HCEC 1CT (cell line): ENCODE measurements at places on chromosomes 3 and 15.

- DNase-seq = no peak
Measured at GRCh38 chr3:4935347-4935746, 43.9 kb upstream of the BHLHE40 start.

DNA sequence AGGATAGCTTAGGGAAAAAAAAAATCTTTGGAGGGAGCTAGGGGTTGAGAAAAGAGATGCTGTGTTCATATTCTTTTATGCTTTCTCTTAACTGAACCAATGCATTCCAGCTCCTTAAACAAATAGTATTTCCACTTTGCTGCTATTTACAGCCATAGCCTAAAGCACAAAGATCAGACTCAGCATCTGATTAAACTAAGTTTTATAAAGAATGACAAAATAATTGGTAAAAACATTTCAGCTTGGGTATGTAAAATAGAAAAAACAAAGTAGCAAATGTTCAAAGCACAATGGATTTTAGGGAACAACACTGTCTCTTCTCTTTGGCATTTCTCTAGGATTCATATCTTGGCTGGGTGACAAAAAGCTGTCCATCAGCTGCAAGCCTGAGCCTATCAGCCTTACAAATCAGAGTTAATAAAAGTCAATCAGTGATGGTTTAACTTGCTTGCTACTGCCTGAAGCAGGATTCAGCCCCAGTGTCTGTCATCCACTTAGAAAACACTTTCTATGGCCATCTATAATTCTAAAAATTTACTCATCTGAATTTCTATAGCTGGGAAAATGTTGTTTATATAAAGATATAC is 232.1 kb upstream of the CDIN1 start:
- DNase-seq = no peak

DNA sequence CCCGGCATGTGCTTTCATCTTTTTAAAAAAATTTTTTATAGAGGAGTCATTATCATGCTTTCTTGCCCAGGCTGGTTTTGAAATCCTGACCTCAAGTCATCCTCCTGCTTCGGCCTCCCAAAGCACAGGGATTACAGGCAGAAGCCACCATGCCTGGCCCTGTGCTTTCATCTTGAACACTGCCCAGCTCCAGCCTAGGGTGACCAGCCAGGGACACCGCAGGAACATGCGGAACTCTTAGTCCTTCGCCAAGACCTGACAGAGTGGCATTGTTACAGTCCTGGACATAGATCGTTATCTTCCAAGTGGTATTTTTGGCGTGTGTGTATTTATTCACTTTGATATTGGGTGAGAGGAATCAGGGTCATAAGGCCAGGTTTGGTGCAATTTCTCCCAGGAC is 7.9 kb upstream of the FURIN start:
- DNase-seq = no peak

GRCh38 chr3:134300520-134300919 is 49.9 kb upstream of the RYK start:
- DNase-seq = peak; percentile 11

DNA sequence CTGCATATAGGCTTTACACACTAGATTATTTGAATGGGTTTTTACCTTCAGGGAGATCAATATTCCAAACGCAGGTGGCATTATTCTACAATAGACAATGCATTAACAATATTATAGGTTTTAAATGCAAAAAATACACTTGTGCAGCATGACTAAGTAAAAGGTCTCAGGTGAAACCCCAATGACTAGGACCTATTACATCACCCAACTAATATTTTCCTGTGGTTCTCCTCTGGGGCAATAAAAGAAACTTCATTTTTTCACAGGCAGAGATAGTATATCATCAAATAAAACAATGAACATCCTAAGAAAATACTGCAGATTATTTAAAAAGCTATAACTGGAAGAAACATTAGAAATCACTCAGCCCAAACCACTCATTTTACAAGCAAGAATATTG is 375.3 kb downstream of the ROBO1 start:
- DNase-seq = no peak

GRCh38 chr3:52784021-52784621 is 6.7 kb downstream of the ITIH1 start:
- DNase-seq = no peak

DNA sequence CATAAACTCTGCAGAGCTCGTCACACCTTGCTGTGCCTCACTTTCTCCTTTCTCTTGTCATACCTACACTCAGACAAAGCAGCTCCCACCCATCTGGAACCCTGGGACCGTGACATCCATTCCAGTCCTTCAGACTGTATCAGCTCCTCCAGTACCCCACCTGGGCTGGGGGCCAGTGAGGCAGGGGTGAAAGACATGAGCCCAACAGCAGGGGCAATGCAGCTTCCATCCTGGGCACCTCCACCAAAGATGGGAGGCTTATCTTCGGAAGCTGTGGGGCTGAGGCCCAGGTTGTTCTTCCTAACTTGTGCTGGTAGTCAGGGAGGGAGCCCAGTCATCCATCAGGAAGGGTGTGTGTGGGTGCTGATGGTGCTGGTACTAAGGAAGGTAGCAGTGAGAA is 109.2 kb downstream of the EEFSEC start:
- DNase-seq = no peak

- DNase-seq = no peak
Measured at GRCh38 chr3:161108840-161109239, 3.7 kb upstream of the B3GALNT1 start.

DNA sequence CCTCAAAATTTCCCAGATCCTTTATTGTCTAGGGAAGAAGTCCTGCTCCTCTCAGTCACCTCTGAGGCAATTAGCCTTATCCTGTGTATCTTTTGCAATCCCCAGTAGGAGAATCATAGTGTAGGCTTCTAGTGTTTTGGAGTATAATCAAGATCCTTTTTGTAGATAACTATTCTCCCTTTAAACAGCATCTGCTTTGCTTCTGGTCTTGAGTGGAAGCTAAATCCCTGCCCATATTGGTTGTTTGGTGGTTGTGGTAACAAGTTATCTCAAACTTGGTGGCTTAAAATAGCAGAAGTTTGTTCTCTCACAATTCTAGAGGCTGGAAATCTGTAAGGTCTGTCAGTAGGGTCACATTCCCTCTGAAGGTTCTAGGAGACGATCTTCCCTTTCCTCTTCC is 217.5 kb upstream of the RASGRP1 start:
- DNase-seq = no peak

- no peak for DNase-seq
Measured at GRCh38 chr15:92655178-92655995, at the start of gene FAM174B. Gene FAM174B (minus strand): TSS chr15:92655775.

DNA sequence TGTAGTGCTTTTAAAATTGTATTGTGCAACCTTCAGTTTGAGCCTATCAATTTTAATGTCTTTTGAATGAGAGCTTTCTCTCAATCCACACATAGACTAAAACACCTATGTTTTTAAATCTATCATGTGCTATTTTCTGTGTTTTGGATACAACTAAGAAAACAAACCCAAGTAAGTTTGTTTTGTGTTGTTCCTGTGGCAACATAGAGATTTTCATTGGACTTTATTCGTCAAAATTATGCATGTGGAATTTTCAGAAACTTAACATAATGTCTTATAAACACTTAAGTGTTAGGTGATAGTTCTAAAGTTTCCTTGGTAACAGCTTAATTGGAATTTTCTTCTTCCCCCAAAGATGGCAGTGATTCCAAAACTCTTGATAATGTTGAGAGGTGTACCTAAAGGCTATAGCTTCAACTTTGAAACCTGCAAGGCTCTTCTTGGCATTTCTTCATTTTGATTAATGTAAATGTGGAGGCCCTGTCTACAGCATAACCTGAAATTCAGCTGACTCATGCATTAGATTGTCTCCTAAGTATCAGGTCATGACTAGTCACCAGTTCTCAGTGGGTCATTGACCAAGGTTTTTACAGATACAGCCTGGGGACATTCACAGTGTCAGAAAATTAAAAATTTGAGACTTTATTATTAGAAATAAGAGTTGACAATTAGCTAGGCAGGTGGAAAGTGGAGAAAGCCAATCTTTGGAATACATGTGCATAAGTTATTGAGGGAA is 44.4 kb downstream of the COL6A5 start:
- DNase-seq = no peak

GRCh38 chr3:72343078-72343477 is 505.2 kb downstream of the SHQ1 start:
- DNase-seq = peak; percentile 13

DNA sequence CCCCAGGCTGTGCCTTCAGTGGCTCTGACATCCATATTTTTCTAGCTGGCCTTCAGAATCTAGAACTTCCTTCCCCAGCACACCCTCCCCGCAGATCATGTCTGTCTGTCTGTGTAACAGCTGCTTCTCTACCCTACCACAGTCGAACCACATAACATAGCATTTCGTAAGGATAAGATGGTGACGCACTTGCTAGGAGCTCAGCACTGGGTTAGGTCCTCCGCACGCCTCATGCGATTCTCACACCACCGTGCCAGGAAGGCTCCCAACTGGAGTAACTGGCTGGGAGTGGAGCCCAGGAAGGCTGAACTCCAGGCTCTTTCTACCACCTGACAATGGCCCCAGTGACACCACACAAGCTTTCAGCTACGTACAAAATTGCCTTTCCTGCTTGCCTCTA is 168.6 kb downstream of the STT3B start:
- DNase-seq = no peak

GRCh38 chr3:72052841-72053409 is 268.0 kb upstream of the PROK2 start:
- DNase-seq = no peak

DNA sequence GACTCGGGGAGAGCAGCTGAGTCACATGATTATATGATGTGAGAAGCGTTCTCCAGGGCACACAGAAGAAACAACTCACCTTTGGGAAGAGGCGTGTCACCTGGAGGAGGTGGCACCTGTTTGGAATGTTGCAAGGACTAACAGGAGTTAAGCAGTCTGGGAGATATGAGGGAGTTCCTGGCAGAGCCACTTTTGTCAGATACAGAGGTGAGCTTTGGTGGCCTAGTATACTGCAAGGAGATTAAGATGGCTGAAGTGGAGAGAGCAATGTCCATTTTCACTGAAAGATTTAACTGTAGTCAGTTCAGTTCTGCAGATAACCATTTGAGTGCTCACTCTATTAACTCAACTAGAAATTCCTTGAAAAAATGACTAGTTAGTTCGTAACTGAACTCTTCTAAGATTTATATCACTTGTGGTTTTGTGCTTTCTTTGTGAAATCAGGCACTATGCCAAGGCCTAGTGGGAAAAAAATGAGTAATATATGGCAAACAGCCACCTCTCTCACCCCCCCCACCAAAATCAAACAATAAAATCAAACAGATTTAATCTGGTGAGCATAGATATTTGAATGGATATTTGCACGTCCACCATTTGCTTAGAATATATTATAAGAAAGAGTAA is 61.3 kb downstream of the CRYBG3 start:
- DNase-seq = peak; percentile 64

- no peak for DNase-seq
Measured at GRCh38 chr15:75208501-75209288, 7.0 kb downstream of the C15orf39 start.

DNA sequence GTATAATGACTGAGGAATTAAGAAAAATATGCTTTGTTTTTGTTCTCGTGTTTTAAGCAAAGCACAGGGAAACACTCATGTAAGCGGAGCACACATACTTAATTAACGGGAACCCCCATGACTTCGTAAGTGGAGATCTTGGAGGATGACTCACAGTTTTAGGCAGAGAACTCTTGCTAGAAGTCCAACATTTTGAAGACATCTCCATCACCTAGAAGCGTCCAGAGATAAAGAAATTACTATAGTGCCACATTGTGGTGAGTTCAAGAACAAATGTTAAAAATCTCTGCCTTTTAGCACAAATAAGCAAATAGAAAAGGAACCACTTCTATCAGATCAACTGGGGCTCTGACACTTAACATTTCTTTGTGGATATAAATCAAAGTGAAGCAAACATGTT is 194.1 kb upstream of the ARHGEF26 start:
- no peak for DNase-seq

DNA sequence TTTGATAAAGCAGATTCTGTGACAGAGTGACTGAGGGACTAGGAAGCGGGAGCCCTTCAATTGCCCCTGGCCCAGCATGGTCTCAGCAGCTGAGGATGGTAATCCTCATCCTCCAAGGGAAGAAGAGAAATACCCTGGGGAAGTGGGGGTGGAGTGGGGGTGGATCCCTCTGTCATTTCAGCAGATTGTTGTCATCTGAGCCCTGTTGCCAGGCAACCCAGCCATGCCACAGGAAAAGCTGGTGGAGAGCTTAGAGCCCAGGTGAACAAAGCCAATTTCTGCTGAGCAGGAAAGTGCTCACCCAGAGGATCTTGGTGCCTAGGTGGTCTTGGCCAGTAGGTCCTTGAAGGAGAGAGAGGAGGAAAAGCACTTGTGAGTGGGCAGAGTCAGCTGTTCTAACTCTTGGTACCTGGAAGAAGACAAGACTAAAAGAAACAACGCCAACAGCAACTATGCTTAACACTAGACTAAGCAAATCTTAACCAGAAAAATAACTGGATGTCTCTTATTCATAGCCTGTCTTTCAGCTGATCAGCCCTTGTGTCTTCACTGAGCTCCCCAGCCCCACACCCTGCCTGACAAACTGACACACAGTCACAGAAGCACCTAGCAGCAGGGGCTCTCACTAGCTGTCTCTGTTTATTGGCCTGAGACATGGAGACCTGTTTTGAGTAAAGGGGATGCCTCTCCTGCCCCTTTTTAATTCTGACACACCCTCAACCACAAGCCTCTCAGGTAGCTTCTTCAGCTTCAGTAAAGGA is 40.1 kb upstream of the DCLK3 start:
- DNase-seq = no peak

DNA sequence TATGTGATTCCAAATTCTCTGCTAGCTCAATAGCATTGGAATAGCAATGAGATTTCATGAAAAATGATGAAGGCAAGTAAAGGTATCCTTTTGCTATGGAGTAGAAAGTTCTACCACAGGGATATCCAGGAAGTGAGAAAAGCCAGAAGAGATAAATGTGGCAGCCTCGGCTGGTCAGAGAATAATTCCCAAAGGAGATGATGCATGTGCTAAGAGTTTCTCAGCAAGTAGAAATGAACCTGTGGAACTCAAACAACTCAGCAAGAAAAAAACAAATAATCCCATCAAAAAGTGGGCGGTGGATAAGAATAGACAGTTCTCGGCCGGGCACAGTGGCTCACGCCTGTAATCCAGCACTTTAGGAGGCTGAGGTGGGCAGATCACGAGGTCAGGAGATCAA is 38.2 kb downstream of the ALS2CL start:
- no peak for DNase-seq

DNA sequence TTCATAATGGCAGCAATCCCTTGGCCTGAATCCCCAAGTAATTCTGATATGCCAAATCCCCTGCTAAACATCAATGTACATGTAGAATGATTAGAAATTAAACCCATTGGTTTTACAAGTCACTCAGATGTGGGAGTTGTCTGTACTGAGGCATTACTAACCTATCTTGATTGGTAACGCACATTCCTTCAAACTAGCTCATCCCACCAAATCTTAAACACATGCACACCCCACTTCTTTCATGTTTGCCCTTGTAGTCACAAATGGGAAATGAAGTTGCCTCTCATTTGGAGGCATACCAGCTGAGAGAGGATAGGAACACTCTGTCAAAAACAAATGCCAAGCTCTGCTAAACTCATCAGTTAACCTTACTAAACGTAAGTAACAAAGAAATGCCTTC is 29.1 kb upstream of the MAN2C1 start:
- peak; percentile 34 for DNase-seq

- DNase-seq = no peak
Measured at GRCh38 chr3:124653797-124654469, 76.3 kb upstream of the UMPS start.

- no peak for DNase-seq
Measured at GRCh38 chr3:139780593-139780992, 102.8 kb upstream of the NMNAT3 start.
